ENCODE measurements at places on chromosomes 11 and 22. TPM values are rescaled to one million over a fixed set of nuclear protein-coding genes. Genes with fewer than 3 reads are reported as not detected.

Gene KDM4D
- total RNA-seq, result 2.8 TPM

Gene SHANK2
- total RNA-seq, result 5.9 TPM

Gene CRYAB
- total RNA-seq, result 203 TPM

Gene FIBIN
- total RNA-seq, result 7.6 TPM

Gene ESAM
- 13.8 TPM for total RNA-seq

Gene APOA5
- not detected for total RNA-seq

Gene HIPK3
- total RNA-seq, result 76.4 TPM

Gene MN1
- total RNA-seq, result 6.5 TPM

Gene RBMXL2
- total RNA-seq, result not detected

Gene OR8I2
- not detected for total RNA-seq

Gene APLNR
- total RNA-seq, result 0.95 TPM

Gene TEX54
- not detected for total RNA-seq

Gene PKDREJ
- total RNA-seq, result 0.34 TPM

Gene OSM
- not detected for total RNA-seq

Gene APOBEC3A
- not detected for total RNA-seq

Gene PGA4
- total RNA-seq, result not detected

Gene YPEL4
- 1.2 TPM for total RNA-seq

Gene SCN4B
- 1.5 TPM for total RNA-seq

Gene ACR
- not detected for total RNA-seq

Gene LRRC32
- 20.2 TPM for total RNA-seq

All from suprapubic skin (tissue), 4 donors.